Esophagus mucosa (tissue), 1 donor: ENCODE measurements at places on chromosomes 1 and 21.
A peak's percentile ranks its signal among the peaks of the same experiment; 100 is the strongest.

GRCh38 chr1:66978201-66978600, 53.4 kb downstream of the MIER1 start:
- ATAC-seq = no peak

DNA sequence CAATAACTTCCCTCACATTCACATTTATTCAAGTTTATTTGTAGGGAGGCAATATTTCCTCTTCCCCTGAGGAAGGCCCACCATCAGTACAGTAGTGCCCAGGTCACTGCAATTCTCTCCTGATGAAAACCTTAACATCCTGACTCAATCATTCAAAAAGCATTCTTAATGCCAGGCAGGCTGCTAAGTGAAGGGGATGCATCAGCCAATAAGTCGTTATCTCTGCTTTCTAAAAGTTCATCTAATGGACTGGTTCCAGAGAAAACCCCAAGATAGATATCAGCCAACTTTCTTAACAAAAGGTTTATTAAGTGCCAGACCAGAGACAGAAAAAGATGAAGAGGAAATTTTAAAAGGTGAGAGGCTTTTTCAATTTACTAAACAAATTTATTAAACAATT, 17.3 kb downstream of the OTUD7B start:
- ATAC-seq = no peak

GRCh38 chr21:29481641-29482040, 182.9 kb downstream of the BACH1 start:
- ATAC-seq = no peak

GRCh38 chr1:46549697-46550681, 1.5 kb downstream of the KNCN start:
- ATAC-seq = no peak

DNA sequence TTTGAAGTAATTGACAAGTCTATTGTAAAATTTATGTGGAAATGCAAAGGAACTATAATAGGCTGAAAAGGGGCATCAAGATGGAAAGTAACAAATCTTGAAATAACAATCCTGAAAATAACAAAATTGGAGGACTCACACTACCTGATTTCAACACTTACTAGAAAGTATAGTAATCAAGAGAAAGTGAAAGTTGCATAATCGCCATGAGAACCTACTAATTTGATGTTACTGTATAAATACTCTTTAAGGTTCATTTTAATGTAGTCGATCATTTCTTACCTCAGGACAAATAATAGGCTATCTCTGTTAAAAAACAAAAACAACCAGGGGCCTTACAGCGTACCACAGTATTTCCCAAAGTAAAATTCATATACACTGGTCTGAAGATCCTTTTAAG, 71.7 kb downstream of the EDEM3 start:
- no peak for ATAC-seq

DNA sequence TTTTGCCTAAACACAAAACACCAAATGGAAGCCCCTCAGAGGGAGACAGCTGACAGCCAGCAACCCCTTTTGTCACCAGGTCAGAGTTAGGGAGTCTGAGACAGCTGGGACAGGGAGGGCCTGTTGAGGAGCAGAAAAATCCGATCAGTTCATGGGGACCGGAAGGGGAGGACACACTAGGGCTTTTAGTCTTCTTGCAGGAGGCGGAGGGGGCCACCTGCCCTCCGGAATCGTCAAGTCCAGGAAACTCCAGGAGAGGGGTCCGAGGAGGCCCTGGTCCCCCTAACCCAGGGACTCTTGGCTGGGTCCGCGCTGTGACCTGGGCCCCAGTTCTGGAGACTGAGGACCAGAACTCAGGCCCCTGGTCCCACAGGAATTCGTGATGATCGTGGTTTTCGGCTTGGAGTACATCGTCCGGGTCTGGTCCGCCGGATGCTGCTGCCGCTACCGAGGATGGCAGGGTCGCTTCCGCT, 34.2 kb downstream of the KCNQ4 start:
- ATAC-seq = no peak

- peak; percentile 8 for ATAC-seq
Measured at GRCh38 chr1:28915031-28915895, 894 bp downstream of the EPB41 start.

GRCh38 chr1:222404710-222405109, 143.2 kb downstream of the HHIPL2 start:
- no peak for ATAC-seq

- no peak for ATAC-seq
Measured at GRCh38 chr1:200075522-200075921, 48.0 kb downstream of the NR5A2 start.

DNA sequence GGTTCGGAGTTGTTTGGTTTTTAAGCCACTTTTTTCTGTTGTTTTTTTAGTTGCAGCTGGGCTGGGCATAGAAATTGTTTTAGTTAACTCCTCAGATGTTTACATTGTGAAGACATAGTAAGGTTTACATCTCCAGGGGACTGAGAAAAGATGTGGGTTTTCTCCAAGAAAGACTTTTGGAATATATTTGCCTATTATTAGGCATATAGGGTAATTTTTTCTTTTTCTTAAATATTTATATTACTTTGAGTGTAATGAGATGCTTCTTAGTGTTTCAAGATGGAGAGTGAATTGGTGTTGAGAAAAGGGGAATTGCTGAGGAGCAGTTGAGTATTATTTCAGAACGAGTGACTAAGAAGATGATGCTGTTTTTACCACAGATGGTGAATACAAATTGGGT, 26.6 kb upstream of the PIGK start:
- ATAC-seq = no peak

DNA sequence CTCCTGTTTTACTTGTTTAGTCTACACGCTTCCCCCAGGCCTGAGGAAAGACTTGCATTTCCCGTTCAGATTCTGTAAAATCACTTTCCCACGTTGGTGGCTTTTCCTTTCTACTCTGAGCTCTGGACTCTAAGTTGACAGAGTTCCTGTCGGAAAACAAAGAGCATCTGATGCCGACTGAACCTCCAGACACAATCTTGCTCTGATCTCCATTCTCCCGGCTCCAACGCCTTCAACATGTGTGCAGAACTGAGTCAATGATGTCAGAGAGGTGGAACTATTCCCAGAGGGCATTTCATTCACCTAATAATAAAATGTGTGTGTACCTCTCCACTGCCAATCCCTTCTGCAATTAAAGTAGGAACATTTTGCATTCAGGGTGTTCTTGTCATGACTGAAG, 147.7 kb downstream of the MIS18A start:
- ATAC-seq = no peak

- ATAC-seq = no peak
Measured at GRCh38 chr1:157376681-157377080, 175.6 kb downstream of the FCRL5 start.

- no peak for ATAC-seq
Measured at GRCh38 chr1:7469255-7469938, 301.7 kb upstream of the VAMP3 start.

DNA sequence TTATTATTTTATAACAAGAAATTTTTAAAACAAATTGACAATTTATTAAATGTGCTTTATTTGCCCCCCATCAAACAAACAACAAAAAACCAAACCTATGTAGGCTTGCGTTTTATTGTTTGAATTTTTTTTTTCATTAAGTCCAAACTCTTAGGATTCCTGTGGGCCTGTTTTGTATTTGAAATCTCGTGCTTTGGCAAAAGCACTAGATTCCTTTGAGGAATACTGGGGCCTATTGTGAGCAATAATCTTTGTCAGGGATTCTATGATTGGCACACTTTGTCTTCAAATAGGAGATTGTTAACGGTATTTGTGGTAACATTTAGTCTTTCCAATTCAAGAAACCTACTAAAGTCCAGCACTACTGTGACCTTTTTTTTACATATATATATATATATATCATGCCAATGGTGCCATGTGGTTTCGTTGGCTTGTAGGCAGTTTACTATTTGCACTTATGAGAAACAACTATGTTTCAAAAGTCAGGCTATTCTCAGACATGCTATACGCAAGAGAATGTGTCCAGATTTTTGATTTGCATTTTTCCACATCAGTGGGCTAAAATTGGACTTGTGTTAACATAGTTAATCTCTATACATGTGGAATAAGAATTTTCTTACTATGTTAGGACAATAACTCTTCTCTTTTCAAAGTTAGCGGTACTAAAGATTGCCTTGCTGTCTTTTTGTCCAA, 70.4 kb upstream of the GREM2 start:
- no peak for ATAC-seq

GRCh38 chr1:173195596-173196088, 11.5 kb downstream of the TNFSF4 start:
- ATAC-seq = no peak

GRCh38 chr21:43956670-43957035, 55.5 kb upstream of the TRAPPC10 start:
- ATAC-seq = no peak

DNA sequence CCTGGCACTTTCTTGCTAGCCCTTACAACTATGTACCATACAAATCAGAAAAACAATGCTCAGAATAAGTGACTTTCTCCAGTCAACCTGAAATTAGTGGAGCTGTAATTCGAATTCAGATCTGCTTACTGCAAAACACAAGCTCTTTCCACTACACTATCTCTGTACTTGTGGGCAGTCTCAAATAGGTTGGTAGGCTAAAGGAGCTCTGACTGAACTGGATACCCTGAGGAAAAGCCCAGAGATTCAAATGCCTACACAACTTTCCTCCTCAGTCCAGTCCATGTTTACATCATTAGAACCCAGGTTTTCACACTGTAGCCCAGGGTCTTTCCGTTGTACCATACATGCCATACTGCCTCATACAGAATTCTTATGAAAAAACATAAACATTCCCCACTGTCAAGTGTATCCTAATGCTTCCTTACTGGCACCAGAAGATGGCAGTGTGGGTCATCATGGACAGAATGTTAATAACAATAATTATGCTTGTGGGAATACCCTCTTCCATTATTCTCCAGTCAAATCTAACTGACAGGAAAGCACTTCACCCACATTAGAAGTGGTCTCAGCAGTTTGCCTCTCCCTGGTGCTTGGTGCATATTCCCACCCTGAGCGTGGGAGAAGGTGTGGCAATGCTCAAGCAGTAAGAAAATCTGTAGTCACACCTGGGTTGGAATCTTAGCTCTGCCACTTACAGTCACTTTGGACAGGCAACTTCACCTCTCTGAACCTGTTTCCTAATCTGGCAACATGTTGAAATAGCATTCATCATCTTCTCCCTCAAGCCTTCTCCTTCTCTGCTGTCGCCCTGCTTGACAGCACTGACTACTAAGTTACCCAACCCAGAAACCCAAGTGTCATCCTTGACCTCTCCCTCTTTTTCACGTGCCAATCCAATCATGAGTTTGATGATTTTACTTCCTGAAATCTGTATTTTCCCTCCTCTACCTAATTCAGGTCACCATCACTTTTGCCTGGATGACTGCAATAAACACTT, 14.4 kb upstream of the ZFYVE9 start:
- peak; percentile 94 for ATAC-seq

GRCh38 chr1:59414406-59415133, 117.7 kb downstream of the FGGY start:
- ATAC-seq = no peak

- no peak for ATAC-seq
Measured at GRCh38 chr1:233240371-233240770, 55.2 kb downstream of the PCNX2 start.

DNA sequence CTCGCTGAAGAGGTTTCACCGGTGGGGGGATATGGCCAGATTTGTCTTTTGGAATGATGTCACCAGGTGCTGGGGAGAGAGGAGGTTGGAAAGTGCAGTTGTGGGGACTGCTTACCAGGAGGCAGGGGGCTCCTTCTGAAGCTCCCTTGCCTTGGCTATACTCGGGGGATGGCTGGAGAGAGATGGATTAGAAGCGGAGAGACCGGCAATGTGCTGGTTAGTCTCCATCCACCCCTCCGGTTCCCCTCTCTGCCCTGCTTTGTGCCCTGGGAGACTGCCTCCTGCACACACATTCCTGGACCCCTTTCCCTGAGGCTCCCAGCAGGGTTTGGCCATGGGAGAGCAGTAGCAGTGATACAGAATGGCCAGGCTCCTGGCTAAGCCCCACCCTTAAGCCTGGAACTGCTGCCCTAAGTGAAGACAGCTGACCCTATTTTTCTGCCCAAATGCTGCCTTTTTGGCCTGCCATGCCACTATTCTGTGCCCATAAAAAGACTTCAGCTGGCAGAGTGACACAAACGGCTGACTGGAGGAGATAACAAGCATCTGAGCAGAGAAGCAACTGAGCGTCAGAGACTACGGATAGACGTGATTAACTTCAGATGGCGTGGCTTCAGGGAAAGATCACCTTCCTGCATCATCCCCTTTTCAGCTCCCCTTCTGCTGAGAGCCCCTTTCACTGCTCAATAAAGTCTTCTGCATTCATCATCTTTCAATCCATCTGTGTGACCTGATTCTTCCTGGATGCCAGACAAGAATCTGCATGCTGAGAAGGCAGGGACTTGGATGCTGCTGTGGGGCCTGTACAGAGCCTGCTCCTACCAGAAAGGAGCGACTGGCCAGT, 14.5 kb upstream of the VPS13D start:
- ATAC-seq = no peak

DNA sequence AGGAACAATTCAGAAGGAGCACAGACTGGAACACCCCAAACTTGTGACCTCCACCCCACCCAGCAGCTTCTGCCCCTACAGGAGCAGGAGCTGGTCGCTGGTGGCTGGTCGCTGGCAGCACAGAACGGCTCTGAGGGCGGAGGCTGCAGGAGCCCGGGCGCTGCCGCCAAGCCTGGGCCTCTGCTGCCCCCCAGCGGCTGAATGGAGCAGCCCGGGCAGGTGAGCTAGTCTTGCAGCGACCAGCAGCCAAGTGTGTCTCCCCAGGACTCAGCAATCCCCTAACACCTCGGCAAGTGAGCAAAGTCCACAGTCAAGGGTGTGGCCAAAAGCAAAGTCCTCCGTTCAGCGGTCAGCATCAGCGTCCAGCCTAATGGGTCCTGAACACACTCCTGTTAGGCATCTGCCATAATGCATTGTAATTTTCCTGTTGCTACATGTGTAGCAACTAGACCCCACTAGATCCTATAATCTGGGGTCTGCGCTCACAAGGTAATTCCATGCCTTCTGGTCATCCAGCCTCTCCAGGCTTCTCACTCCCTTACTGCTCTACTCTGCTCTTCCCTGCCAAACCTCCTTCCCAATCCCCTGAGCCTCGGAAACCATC, 12.1 kb upstream of the GJB5 start:
- peak; percentile 86 for ATAC-seq

GRCh38 chr1:167819849-167820683, 93.9 kb downstream of the ADCY10 start:
- ATAC-seq = peak; percentile 87

DNA sequence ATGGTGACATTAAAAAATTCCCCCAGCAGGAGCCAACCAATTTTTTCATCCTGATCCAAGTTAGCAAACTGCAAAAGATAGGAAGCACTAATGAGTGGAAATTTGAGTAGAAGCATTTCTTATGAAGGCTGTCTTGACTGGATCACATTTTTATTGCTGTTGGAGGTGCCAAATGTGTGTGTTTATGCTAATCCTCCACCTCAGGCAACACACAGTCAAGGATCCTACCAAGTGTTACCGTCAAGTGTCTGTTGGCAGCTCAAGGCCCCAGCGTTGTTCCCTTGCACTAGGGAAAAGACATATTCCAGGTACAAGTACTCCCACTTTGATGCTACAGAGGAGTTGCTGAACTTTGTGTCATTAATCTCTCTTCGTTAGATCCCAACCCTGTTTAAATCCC, 18.3 kb downstream of the METTL18 start:
- no peak for ATAC-seq
